D341Med (cell line): ENCODE measurements at places on chromosomes 3 and 15.

DNA sequence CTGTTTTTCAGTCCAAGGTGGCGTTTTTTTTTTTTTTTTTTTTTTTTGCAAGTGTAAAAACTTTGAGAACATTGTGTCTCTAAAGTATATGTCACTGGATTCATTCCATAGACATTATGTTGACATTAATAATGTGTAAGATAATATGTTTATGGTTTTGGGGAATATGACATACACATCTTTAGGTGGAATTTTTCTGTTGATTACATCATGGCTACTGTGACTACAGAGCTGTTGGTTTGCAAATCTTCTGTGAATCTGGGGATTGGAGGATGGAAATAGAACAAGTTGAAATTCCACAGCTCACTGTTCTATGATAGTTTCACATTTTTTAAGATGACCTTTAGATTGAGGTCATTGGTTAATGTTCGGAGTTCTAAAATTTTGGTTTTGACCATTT is 24.4 kb upstream of the PLSCR2 start:
- no peak for DNase-seq

GRCh38 chr3:159987291-159987711 is 1.3 kb upstream of the IL12A start:
- no peak for DNase-seq

GRCh38 chr3:87997298-87997697 is 61.5 kb downstream of the CGGBP1 start:
- no peak for DNase-seq

DNA sequence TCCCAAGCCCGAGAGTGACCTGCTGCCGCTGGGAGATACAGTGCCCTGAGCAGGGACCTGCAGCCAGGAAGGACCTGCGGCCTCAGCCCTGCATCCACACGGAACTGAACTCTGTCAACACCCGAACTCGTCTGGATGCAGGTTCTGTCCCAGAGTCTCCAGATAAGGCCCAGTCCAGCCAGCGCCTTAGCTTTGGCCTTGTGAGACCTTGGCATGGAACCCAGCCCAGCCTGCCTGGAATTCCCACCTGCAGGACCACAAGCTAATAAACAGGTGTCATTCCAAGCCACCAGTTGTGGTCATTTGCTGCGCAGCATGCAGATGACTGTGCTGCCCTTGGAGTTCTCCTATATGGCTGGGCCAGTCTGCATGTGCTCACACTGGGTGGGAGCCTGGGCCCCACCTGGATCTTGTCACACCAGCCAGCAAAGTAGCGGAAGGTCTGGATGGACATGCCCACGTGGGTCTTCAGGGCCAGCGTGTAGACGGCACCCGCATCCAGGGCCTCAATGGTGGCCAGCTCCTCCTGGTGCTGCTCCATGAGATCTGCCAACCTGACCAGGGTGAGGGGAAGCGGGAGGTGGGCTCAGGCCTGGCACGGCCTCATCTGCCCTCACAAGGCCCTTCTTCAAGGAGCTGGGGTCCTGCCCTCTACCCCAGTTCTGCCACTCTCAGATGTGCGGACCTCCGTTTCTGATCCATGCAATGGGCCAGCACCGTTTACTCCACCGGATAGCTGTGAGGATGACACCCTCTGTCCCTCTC is 47.2 kb upstream of the SLC41A3 start:
- DNase-seq: no peak

GRCh38 chr3:84440291-84440690 is 518.5 kb upstream of the CADM2 start:
- no peak for DNase-seq
